ENCODE measurements at places on chromosomes 16 and 17.
A peak's percentile ranks its signal among the peaks of the same experiment; 100 is the strongest.

DNA sequence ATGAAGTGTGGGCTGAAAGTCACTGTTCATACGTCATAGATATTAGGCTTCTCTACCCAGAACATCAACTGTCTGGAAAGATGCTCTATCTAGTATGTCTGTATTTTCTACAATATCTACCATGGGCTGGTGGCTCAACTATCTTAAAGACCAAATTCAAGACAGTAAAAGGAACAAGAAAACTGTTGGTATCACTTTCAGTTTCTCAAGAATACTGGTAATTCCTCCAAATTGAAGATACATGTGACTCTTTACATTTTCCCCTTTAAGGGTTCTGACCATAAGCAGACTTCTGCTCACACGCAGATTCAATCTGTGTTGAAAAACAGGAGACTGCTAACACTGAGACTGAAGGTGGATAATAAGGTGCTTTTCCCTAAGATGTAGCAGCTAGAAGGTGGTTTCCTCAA is 24.2 kb downstream of the XPO6 start:
- DNase-seq = no peak

- DNase-seq = peak; percentile 37
Measured at GRCh38 chr17:50425682-50426471, at the start of gene ACSF2. TSS of gene ACSF2 (plus strand) at chr17:50426218. CDS start at chr17:50426262, 44 bp downstream.

GRCh38 chr17:65058593-65058992 is 2.1 kb upstream of the GNA13 start:
- DNase-seq = no peak

GRCh38 chr16:21100447-21100846 is 50.2 kb downstream of the DNAH3 start:
- DNase-seq = no peak

DNA sequence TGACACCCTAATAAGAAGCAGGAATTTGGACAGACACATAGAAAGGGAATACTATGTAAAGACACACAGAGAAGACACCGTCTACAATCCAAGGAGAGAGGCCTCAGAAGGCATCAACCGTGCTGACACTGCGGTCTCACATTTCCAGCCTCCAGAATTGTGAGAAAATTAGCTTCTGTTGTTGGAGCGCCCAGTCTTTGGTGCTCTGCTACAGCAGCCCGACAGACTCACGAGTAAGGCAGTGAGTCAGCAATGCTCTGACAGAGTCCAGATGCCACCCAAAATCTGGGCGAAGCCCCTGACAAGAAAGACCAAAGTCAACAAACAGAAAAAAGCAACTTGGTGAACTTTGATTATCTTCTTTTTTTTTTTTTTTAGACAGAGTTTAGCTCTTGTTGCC is 32.5 kb upstream of the RAI1 start:
- no peak for DNase-seq

GRCh38 chr16:7090628-7091115 is 242.0 kb upstream of the RBFOX1 start:
- no peak for DNase-seq

GRCh38 chr17:76912421-76913164 is 44.4 kb downstream of the MGAT5B start:
- DNase-seq = no peak

DNA sequence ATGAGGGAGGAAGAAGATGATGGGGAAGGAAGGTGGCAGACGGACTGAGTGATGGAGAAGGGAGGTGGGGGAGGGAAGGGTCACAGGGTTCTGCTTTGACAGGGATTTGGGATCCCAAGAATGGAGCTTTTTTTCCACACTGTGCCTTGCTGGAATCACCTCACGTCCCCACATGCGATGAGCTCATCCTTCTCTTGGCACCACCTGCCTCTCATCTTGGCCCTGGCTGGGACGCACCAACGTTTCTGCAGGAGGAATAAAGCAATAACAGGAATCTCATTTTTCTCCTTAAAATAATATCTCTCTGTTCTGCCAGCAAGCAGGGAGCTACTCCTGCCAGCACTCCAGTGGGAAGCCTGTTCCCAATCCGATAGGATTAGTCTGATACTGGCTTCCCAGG is 47.8 kb downstream of the MEOX1 start:
- no peak for DNase-seq

DNA sequence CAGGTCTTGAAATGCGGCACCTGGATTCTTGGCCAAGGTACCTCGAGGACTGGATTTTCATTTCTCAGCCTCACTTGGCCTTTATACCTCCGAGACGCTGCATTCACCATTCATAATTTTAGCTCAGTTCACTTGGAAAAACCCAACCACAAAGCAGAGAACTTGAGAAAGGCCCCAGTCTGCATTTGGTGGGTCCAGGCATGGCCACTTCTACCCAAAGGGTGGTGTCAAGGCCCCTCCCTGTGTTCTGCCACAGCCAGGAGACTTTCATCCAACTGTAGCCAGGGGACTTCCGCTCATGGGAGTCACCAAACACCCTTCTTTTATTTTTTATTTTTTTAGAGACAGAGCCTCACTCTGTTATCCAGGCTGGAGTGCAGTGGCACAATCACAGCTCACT is 14.7 kb upstream of the TVP23A start:
- no peak for DNase-seq

DNA sequence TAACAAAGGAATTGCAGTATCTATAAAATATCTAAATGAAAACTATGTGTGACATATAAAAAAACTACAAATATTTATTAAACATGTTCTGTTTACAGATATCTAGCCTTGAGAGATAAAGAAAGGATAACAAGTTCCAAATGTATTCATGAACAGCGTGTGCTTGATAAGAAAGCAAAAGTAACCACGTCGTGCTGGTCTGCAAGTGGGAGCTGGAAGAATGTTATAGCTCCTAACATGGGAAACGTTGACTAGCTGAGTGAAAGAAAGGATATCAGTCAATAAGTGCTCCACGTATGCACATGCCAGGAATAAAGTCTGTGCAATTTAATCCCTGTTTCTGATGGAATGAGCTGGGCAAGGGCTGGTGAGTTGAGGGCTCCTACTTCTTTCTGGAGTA is 71.2 kb upstream of the CDYL2 start:
- no peak for DNase-seq

DNA sequence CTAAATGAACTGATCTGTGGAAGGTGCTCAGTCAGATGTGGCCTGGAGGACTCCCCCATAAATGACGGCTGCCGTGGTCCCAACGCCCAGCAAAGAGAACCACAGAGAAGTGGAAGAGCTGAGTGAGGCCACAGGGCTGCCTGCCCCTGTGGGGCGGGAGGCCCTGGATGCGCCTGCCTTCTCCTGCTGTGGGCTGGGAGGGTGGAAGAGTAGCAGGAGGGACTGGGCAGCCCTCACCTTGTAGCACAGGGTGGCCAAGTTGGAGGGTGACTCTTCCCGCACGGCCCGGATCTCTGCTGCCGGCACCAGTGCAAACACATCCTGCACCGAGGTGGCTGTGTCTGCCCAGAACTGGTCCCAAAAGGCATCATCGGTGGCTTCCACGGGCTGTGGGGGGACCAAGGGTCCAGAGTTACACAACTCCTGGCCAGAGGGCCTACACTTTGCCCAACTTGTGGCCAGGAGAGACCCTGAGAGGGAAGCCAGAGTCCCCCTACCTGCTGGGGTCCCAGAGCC is 8.3 kb downstream of the HID1 start:
- DNase-seq = no peak

DNA sequence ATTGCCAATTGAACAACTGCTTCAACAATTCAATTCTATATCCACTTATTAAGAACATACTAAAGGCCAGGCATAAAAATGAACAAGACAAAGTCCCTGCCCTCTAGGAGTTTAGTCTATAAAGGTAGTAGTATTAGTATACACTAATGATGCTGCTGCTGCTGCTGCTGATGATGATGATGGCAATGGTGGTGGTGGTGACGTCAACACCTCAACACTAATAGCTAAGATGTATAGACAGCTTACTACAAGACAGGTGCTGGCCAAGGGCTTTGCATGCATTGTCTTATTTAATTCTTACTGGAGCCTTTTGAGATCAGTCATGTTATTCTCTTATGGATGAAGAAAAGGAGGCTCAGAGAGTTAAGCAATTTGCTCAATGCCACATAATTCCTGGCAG is 164.4 kb upstream of the ASIC2 start:
- DNase-seq = no peak

GRCh38 chr17:37261286-37261685 is 114.5 kb upstream of the C17orf78 start:
- no peak for DNase-seq

- DNase-seq = no peak
Measured at GRCh38 chr16:55832773-55833691, at the start of gene CES1. TSS of gene CES1 (minus strand) at chr16:55833096. CDS start at chr16:55833055, 41 bp downstream.

DNA sequence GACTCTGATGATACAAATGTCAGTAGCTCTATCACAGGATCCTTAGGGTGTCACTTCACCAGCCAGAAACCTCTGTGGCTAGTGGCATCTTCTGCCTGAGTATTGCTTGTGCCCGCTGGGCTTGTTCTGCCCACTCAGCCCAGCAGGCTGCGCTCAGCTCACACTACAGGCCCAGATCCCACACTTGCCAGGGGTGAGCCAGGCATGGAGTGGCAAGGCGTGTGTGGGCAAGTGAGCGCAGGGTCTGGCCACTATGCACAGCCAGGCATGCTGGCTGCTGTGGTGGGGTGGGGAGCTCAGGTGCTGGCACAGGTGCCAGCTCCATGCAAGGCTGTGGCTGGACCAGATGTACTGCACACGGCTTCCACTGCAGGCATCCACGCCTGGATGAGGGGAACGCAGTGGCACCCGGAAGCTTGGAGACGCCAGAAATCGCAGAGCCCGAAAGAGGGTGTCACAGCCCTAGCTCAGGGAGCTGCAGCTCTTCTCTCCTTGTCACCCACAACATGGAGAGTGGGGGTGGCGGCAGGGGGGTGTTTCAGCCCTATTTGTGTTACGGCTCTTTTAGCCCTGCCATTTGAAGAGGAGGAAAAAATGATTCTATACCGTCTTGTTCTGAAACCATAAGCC is 10.2 kb downstream of the CFAP97D1 start:
- no peak for DNase-seq

DNA sequence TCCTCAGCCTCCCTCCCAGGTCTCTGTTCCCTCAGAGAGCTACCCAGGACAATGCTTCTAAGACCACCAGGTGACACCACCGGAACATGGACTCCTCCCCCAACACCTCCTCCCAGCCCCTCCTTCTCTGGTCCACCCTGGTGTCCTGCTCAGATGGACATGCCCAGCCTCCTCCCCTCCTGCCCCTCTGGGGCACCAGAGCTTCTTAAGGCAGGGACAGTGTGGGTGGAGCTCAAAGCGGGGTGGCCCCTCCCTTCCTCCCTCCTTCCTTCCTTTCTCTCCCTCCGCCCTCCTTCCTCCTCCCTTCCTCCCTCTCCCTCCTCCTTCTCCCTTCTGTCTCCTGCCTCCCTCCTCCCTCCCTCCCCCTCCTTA is 22.7 kb downstream of the TRPV3 start:
- no peak for DNase-seq

GRCh38 chr16:75380870-75381269 is 52.4 kb downstream of the CFDP1 start:
- DNase-seq = no peak

All from stimulated activated CD8-positive, alpha-beta memory T cell treated with anti-CD3 and anti-CD28 coated beads, Interleukin-12 subunit alpha, Interleukin-12 subunit beta, amount 100 ng/mL, for 4 hours (primary cell).